ENCODE measurements at places on chromosomes 1 and 21.

DNA sequence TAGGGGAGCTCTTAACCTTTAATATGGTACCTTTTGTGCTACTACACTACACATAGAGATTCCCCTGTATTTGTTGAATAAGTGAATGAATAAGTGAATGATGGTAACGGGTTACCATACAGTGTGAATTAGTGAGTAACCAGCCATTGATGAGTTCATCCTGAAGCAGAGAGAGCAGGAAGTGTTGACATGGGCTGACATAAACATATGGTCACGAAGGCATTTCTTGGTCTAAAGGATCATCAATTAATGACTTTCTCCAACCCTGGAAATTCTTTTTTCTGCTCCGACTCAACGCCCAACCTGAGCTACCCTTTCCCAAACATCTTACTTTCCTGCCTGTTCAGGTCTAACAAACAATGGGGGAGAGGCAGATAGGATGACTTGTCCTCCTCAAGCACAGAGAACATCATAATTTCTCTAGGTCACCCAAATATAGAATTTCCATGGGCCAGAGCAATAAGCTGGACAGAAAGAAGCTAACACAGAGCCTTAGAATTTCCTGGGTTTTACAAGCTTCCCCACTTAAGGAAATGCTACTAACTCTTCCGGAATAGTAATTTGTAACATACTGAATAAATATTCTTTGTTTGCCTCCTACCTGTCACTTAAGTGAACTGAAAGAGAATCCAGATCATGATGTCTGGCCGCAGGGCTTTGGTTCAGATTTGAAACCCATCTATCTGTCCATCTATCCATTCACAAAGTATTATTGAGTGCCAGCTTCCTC, 114.7 kb upstream of the NGF start:
- no peak for DNase-seq

- DNase-seq: no peak
These were observed 246.6 kb downstream of the RRAGC start for GRCh38 chr1:38612951-38613350.

DNA sequence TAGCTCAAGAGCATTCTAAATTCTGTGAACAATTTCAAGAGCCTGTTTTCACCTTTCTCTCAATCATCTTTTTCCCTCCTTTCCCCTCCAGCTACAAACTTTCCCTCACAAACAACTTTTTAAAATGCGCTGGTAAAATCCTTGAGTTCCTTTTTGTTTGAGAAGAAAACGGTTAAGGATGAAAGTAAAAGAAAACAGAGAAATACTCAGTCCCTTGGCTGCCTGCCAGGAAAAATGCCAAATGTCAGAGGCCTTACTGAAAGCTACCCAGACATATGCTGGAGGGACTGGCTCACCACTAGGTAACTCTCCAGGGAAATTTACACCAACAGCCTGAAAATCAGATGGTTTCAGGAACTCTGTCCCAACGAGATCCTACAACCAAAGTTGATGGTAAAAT, 11.0 kb upstream of the SERBP1 start:
- no peak for DNase-seq

DNA sequence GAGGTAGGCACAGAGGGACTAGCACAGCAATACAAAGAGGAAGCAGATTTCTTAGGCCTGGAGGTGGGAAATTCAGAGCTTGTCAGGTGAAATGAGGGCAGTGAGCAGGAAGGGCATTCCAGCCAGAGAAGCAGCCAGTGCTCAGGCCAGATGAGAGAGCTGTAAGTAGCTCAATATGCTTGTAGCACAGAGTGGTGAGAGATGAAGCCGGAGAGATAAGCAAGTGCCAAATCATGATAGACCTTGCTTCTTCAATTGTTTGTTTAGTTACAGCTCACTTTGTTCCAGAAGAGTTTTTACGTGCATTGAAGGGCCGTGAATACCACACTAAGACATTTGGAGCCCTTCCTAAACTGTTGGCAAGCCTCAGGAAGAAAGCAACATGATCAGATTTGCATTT, 42.0 kb upstream of the ADAMTS1 start:
- no peak for DNase-seq

GRCh38 chr1:171258943-171259342, 10.6 kb downstream of the FMO1 start:
- DNase-seq: no peak

DNA sequence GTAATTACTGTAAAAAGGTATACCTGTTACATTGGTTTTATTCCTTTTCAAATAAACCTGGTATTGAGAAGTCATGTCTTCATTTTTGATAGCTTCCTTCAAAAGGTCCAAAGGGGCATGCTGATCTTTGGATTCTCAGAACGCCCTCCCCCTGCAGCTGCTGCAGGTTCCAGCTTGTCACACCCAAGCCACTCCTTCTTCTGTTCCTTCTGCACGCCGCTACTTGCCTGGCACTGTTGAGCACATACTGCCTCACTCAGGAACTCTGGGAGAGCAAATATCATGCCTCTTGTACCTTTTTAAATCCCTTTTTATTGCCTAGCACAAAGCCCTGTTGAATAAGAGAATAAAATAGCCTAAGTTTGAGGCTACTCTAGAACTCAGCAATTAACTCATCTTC, 136.9 kb downstream of the BARHL2 start:
- DNase-seq: no peak

GRCh38 chr1:178488393-178488792, 8.4 kb downstream of the CLEC20A start:
- no peak for DNase-seq

- no peak for DNase-seq
These were observed 4.0 kb downstream of the ERG start for GRCh38 chr21:38494251-38494642.

DNA sequence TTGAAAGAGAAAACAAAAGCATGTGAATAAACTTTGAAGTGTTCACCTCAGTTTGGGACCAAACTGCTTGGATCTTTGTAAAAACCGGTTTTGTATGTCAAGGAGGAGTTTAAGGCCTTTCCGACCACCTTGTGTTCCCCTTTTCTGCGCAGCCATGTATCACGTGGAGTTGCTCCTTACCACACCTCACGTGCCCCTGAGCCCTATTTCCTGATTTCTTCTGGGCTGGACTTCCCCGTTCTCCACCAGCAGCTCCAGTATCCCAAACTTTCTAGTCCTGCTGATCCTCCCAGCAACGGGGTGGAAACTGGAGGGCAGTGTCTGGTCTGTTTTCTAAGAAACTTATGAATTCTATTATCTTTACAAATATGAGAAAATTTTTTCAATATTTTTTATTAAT, 1.6 kb upstream of the SH3D21 start:
- DNase-seq: no peak

GRCh38 chr1:168654198-168654915, 74.6 kb downstream of the DPT start:
- no peak for DNase-seq

DNA sequence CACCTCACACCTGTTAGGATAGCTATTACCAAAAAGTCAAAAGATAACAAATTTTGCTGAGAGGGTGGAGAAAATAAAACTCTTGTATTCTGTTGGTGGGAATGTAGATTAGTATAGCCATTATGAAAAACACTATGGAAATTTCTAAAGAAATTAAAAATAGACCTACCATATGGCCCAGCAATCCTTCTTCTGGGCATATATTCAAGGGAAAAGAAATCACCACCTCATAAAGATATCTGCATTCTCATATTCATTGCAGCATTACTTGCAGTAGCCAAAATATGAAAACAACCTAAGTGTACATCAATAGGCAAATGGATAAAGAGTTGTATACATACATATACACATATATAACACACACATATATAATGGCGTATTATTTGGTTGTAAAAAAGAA, 791.6 kb upstream of the RGS18 start:
- DNase-seq: no peak

DNA sequence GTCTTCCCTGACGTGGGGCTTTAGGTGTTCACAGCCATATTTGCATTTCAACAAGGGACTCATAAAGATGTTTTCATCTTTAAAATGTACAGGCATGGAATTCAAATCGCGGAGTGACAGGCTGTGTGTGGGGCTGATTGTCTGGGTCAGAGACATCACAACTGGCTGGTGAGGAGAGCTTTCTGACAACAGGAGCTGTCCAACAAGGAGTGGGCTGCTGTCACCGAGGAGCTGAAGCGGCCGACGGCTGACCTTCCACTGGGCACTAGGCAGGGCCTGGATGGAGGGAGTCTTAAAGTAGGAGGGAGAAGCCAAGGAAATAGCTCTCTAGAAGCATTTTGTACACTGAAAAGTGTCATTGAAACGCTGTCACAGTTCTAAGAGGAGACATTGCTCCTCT, 30.5 kb upstream of the SCMH1 start:
- no peak for DNase-seq

- peak; percentile 63 for DNase-seq
These were observed 13.2 kb upstream of the HMGCL start for GRCh38 chr1:23838401-23838866.

DNA sequence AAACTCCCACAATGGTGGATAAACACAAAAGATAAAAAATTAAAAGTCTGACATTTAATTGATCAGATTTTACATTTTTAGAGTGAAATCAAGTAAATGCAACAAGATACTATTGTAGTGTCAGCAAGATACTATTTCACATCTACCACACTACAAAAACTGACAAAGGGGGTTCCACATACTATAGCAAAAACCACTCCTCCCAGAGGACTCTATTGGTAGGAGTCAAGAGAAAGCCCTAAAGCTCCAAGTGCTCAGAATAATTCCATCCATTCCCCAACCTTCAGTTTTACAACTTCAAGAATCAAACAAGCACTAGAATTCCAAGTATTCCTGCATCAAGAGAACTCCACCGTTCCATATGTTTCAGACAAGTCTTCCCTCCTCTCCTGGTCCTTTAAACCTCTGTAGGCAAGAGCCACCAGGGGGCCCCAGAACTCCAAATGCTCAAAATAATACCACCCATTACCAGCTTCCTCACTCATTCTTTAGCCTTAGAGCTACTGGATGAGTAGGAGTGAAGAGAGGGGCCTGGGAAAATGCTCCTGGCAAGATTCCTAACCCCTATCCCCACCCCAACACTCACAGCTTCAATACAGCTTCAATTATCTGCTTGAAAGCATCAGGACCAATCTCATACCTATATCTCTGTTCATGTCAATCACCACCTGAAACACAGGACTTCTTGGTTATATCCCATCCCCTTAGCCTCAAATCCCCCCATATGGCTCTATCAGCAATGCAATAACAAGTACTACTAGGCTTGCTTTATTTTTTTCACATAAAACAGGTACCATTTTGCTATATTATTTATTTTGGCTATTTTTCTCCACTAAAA, 9.9 kb downstream of the TOR1AIP2 start:
- no peak for DNase-seq

GRCh38 chr1:224378855-224379631, 22.4 kb downstream of the CNIH4 start:
- no peak for DNase-seq

DNA sequence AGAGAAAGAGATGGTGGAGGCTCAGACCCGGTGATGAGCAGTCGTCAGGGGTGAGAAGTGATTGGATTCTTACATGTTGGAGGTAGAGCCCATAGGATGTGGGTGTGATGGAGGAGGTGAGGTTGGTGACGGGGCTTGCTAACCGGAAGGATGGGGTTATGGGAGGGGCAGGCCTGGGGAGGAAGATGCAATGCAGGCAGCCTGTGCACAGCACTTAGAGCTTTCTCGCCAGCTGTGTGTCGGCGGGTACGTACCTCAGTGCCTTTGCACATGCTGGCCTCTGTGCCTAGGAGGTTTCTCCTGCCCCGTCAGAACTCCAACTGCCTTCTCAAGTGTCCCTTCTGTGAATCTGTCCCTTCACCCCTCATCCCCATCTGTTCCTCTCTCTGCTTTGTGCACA, 2.9 kb upstream of the BSND start:
- DNase-seq: peak; percentile 7

- DNase-seq: no peak
These were observed 8.4 kb downstream of the ENO1 start for GRCh38 chr1:8870103-8870502.

DNA sequence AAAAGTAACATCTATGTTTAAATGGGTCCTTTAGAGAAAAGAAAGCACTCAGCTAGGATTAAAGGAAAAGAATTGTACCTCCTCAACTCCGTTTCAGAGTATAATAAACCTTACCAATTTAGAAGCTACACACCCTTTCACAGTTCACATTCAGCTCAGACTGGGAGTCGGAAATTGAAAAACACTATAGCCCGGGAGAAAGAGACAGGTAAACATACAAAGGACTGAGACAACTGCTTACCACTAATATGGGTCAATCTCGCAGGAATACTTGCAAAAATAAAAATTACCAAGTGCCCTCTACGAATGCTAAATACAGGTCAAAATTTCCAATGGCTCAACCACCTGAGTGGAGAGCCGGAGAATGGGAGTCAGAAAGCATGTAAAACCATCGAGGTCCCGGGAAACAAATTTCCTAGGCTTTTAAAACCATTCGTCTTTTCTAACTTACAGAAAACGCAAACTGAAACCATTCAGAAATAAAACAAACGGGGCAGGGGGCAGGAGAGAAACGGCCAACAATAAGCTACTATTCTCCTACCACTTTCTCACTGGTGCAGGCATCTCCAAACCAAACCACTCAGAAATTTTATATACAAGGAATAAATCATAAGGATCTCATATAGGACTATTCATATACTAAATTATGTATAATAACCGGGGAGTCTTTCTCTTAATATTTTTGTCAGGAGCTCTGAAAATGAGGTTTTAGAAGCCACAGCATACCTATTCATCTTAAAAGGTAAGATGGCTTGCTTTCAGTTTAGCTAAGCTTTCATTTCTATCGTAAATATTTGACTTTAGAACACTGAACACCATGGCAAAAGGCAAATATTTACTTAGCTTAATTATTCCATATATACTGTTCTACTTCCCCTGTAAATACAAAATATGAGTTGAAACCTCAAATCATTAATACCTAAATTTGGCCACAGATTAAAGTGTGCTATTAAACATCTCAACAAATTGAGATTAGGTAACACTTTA, 136.5 kb downstream of the RERE start:
- no peak for DNase-seq

DNA sequence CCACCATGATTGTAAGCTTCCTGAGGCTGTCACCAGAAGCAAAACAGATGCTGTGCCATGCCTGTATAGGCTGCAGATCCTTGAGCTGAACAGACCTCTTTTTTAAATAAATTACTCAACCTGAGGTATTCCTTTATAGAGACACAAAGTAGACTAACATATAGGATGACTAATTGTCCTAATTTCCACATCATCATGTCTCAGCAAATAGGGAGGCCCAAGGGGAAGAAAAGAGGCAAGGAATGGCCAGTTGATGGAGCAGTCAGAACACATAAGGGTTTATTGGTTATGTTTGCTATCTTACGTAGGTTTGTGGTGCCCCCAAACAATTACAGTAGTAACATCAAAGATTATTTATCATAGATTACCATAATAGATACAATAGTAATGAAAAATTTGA, 126.2 kb downstream of the RASAL2 start:
- DNase-seq: no peak

- DNase-seq: no peak
These were observed 22.9 kb downstream of the ATP2B4 start for GRCh38 chr1:203649551-203649998.

DNA sequence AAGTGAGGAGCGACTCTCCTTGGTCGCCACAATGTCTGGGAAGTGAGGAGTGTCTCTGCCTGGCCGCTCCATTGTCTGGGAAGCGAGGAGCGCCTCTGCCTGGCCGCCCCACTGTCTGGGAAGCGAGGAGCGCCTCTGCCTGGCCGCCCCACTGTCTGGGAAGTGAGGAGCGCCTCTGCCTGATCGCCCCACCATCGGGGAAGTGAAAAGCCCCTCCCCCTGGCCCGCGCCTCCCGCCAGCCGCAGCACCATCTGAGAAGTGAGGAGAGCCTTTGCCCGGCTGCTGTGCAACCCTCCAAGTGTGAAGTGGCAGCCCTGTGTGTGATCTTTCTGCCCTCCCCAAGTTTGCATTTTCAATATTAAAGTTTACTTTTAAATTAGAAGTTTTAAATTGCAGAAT, 95.0 kb upstream of the PPP2R5A start:
- no peak for DNase-seq

GRCh38 chr1:202167708-202168415, 7.5 kb upstream of the PTPN7 start:
- DNase-seq: no peak

Measured in stimulated activated CD8-positive, alpha-beta memory T cell treated with anti-CD3 and anti-CD28 coated beads, Interleukin-4, amount 100 ng/mL, for 1 hour (primary cell).